ENCODE measurements at places on chromosomes 6 and 20. TPM values are rescaled to one million over a fixed set of nuclear protein-coding genes. Genes with fewer than 3 reads are reported as not detected.
A peak's percentile ranks its signal among the peaks of the same experiment; 100 is the strongest.

DSN1 gene
- 8.3 TPM for total RNA-seq

ATP9A gene
- total RNA-seq: 40.2 TPM

ULBP3 gene
- 5.0 TPM for total RNA-seq

RALGAPB gene
- total RNA-seq: 43.3 TPM

MTFR2 gene
- total RNA-seq: 1.3 TPM

CLIC5 gene
- total RNA-seq: 7.4 TPM

LINC00237 gene
- not detected for total RNA-seq

GPX5 gene
- not detected for total RNA-seq

EYS gene
- total RNA-seq: not detected

PREX1 gene
- total RNA-seq: 38.2 TPM

TSBP1 gene
- not detected for total RNA-seq

TNFRSF6B gene
- total RNA-seq: 64.5 TPM

HEY2 gene
- total RNA-seq: 10.7 TPM

VGLL2 gene
- total RNA-seq: not detected

CD93 gene
- total RNA-seq: 104 TPM

MUC21 gene
- total RNA-seq: not detected

DNA sequence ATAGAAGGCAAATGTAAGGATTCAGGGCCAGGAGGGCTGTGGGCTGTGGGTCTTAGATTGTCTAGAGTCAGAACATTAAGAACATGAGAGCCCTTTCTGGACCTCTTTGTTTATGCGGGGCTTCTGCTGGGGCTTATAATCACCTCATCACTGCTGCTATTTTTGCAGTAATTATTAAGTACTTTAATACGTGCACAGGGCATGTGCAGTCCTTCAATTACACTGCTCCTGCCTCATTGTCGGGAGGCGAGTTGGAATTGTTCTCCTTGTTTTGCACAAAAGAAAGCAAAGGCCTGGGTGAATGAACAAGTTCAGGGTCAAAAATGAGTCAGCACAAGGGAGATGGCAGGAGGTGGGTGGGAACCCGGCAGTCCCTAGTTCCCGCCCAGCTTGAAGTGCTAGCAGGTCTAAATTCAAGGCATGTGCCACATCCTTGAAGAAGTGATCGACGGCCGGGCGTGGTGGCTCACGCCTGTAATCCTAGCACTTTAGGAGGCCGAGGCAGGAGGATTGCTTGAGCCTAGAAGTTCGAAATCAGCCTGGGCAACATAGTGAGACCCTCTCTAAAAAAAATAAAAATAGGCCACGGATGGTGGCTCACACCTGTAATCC, 34.4 kb upstream of the PTPN1 start:
- no peak for DNase-seq

- DNase-seq: no peak
Observed at GRCh38 chr20:21262812-21263211, 40.3 kb upstream of the XRN2 start.

- DNase-seq: no peak
Observed at GRCh38 chr20:23081263-23081819, 4.8 kb downstream of the CD93 start.

- no peak for DNase-seq
Observed at GRCh38 chr6:829656-830055, 136.7 kb upstream of the EXOC2 start.

- no peak for DNase-seq
Observed at GRCh38 chr20:10949930-10950783, 276.4 kb upstream of the JAG1 start.

GRCh38 chr6:167481307-167481926, 156.5 kb downstream of the TTLL2 start:
- no peak for DNase-seq

- no peak for DNase-seq
Observed at GRCh38 chr6:92790381-92790780, 629.0 kb downstream of the EPHA7 start.

DNA sequence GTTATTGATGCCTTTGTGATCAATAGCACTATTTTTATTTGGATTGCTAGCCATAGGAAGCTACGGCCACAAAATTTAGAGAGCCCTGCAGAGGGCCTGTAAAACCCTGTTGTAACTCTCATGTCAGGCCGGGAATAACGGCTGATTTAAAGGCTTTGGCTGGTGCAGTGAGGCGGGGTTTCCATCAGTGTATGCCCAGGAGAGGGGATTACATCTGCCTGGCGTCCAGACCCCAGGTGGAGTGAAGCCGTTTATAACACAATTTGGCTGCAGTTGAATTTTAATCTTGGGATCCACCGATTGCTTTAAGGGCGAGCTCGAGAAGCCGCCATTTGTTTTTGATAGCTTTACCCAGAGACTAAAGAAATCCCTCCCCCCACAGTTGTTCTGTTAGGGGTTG, 29.1 kb upstream of the APCDD1L start:
- no peak for DNase-seq

GRCh38 chr6:90173262-90173925, 123.2 kb downstream of the BACH2 start:
- DNase-seq: no peak

DNA sequence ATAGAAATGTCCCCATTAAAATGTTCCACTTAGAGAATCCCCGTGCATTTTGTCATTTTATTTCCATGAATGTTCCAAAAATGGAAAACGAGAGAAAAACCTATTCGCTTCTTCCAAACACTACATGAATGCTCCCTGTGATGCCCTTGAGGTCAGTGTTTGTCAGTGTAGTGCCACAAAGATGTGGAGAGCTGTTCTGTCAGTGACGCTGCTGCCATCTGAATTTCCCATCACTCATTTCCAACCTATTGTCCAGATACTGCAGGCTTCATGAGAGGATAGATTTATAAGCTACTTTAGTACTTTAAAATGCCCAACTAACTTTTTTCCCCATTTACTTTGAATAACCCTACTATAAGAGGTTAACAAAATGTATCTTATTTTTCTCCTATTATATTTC, 335.8 kb downstream of the CDKAL1 start:
- no peak for DNase-seq

- DNase-seq: no peak
Observed at GRCh38 chr6:52304983-52305390, 20.4 kb upstream of the MCM3 start.

GRCh38 chr6:163756079-163756478, 341.6 kb downstream of the QKI start:
- DNase-seq: peak; percentile 49

- no peak for DNase-seq
Observed at GRCh38 chr6:147040121-147040910, 163.9 kb upstream of the STXBP5 start.

- DNase-seq: no peak
Observed at GRCh38 chr6:44185953-44186634, 27.5 kb downstream of the CAPN11 start.

- DNase-seq: no peak
Observed at GRCh38 chr20:21089391-21089790, 16.8 kb downstream of the LINC00237 start.

GRCh38 chr6:34386316-34387137, 5.9 kb downstream of the NUDT3 start:
- DNase-seq: no peak

DNA sequence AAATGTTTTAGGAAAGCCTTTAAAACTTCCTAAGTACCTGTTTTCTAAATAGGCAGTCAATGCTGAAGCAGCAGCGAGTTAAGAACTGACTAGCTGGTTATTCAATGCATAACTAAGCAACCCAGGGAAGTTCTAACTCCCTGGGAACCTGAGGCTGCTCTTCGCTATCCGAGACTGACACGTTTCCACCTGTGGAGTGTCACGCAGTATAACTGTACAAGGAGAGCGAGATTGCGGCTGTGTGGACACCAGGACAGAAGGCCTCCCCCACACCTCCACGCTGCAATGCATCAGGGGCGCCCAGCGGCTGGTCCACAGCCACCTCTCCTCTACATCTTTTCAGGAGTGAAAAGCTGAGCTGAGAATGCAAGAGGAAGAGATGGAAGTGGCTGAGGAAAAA, 8.0 kb downstream of the PXDC1 start:
- no peak for DNase-seq

GRCh38 chr20:37342231-37343177, 3.4 kb upstream of the SRC start:
- no peak for DNase-seq

DNA sequence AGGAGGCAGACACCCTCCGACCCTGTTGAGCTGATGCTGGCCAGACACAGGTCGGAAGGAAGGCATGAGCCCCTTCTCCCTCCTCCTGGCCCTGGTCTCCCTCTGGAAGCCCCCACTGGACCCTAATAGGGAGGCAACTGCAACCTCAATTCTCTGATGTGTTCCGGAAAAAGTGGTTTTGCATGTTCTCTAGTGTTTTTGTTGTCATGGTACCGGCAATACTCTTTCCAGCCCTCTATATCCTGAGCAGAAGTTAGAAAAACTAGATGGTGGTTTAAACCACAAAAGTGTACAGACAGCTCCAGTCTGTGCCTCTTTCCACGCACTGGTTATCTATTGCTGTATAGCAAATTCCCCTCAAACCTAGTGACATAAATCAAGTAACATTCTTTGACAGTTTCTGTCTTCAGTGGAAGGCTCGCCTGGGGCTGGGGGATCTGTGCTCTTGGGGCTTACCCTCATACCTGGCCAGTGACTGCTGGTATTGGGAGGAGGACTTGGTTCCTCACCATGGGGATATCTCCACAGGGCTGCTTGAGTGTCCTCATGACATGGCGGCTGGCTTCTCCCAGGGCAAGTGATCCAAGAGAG, 37.0 kb downstream of the SYTL3 start:
- DNase-seq: no peak

GRCh38 chr6:98787435-98787834, 46.9 kb upstream of the POU3F2 start:
- DNase-seq: no peak

GRCh38 chr6:170583756-170584180, 669 bp downstream of the PDCD2 start:
- DNase-seq: no peak

DNA sequence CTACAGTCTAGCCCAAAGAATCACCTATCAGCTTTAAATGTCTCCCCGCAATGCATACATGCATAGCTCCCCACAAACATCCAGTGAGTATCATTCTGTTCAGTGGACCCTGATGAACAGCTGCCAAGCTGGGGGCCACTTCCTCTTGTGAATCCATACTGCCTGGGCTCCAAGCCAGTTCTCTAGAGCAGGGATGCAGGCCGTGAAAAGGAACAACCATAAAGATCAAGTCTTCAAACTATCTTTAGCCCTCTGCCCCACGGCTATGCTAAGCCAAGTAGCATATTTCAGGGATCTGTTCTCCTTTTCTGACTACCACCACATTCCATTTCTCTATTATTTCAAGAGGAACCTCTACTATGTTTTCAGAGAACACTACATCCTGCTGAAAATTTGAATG, 191.7 kb upstream of the BTBD3 start:
- no peak for DNase-seq

DNA sequence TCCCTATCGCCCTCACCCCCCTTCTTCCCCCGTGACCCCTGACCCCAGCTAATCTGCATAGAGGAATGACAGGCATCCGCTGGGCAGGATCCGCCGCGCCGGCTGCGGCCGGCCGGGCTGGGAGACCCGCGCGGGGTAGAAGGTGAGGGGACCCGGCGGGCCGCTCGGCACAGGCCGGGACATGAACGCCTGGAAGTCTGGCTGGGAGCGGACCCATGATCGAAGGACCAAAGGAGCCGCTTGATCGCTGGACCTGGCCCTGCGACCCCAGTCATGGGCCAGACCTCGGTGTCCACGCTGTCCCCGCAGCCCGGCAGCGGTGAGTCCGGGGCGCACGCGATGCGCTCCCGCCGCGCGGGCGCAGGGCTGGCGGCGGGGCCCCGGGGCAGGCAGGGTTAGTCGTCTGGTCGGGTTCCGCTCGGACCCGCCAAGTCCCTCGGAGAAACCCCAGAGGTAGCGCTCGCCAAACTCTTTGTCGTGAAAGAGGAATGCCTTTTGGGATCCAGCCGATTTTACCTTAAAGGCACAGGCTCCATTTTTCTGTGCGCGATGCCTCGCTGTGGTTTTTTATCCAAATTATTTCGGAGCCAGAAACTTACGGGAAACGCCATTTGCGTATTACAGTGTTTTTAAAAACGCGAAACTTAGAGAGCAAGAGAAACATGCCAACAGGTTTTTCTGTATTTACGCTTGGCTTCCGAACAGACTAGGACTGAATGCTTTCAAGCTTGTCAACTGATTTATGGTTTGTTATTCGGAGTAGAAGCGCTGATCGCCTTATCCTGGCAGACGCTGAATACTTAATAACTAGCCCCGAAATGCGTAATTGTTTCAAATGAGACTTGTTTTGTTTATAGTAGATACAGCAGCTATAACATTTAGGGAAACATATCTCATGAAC, at the start of gene PHACTR2:
TSS of gene PHACTR2 (plus strand) at position 75 of the 901 bp plus-strand sequence. CDS start at position 274, 199 bp downstream.
- peak; percentile 90 for DNase-seq

- peak; percentile 27 for DNase-seq
Observed at GRCh38 chr6:107264357-107264840, 149.1 kb upstream of the BEND3 start.

GRCh38 chr6:44489910-44490604, 102.6 kb downstream of the CDC5L start:
- peak; percentile 58 for DNase-seq

DNA sequence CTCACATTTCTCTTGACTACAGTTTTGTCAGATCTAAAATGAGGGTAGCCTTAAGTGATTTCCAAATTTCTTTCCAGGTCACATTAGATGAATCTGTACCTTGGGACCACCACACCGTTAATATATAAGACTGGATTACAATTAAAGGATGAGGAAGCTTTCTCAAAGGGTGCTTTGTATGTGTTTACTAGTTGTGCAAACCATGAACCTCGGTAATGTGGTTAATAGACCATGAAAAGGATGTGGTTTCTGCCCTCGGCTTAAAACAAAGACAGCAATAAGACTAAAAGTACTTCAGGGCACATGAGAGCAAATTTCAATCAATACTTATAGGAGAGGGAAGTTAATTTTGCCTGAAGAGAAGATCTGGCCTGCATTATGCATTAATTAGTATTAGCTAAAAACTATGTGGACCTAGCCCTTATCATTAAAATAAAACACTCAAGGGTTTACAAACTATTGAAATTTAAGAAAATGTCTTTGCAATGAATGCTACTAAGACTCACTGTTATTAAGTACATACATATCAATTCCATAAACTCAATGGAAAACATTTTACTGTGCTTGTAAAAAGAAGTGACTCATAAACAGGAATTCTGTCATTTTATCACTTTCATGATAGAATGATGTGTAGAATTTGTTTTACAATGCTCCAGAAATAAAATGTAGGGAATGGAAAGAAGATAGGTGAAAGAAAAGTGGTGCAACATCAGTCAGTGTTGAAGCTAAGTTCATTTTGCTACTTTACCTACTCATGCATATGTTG, 936 bp upstream of the TMX4 start:
- peak; percentile 29 for DNase-seq

GRCh38 chr6:169774347-169774746, 22.9 kb downstream of the ERMARD start:
- DNase-seq: no peak

Data from kidney (tissue), 22 donors.